ENCODE measurements at places on chromosomes 7 and 10.

DNA sequence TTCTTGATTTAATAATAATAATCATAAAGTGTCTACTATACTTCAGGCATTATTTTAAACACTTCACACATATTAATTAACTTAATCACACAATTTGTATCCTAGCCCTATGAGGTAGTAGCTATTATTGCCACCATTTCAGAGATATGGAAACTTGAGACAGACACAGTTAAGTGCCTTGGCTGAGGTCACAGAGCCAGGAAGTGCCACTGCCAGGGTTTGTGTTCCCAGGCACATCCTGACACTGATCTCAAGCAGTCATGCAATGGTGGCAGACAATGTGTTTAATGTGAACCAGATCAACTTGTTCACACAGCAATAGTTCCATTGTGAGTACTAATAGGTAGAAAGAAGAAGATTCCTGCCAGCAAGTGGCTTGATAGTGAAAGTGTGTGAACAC lies 666.0 kb downstream of the SUGCT start:
- peak; percentile 10 for DNase-seq

- no peak for DNase-seq
Observed at GRCh38 chr10:69588358-69588757, 15.1 kb upstream of the NEUROG3 start.

DNA sequence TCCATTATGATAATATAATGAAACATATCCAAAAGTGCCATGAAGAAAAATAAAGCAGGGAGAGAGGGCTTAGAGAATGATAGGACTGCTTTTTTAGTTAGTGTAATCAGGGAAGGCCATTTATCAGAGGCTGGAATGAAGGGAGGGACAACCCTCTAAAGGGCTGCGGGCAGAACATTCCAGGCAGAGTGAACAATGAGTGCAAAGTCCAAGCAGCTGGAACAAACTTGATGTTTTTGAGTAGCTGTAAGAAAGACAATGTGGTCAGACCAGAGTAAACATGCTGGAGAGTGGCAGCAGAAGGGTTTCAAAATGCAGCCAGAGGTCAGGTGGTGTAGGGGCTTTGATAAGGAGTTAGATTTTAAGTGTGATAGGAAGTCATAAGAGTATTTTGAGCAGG lies 65.6 kb upstream of the CCDC6 start:
- no peak for DNase-seq

- DNase-seq = no peak
Observed at GRCh38 chr10:131213741-131214505, 97.6 kb downstream of the TCERG1L start.

DNA sequence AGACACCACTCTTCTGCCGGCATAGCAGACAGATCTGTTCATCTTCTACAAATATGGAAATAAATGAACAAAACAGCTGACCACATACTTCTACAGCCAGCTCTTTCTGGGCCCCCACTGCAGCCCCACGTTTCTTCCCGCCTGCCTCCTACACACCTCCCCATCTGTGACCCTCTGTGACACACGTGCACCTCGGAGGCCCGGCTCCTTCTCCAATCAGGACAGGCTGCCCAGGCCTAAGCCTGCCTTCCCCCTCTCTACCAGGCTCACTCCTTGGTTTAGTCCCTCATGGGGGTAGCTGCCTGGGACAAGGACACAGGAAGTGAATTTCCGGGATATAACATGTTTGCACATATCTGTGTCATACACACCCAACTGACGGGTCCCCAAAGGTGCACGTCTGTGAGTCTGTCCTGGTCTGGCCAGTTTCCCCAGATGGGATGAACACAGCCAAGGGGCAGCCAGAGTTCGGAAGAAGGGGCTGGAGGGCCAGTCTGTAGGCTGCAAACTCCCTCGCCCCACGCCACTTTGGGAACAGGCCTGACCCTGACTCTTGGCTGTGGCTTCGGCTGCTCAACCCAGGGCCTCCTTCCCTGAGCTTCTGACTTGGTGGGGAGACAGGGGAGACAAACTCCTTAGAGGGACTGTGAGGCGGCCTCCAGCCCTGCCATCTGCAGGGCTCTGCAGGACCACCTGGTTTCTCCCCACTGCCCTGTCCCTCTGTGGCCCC lies 30.3 kb downstream of the PITRM1 start:
- DNase-seq = no peak

GRCh38 chr10:34711500-34711899 lies 103.6 kb downstream of the PARD3 start:
- no peak for DNase-seq

- no peak for DNase-seq
Observed at GRCh38 chr7:127415060-127415742, 22.7 kb upstream of the ZNF800 start.

DNA sequence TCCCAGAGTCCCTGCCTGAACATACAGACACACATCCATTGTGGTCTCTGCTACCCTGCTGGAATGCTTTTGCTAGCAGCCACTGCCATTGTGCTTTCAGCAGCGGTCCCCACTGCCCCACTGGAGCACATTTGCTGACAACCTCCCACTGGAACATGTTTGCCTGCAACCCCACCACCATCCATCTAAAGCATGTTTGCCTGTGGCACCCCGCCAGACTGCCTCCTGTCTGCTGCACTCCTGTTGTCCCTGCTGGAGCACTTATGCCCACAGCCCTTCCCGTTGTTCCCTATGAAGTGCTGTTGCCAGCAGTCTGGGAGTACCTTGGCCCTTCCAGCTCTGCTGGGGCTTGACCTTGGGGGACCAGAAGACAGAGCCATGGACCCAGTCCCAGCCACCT lies 136.3 kb downstream of the ARL5B start:
- no peak for DNase-seq
